CD4-positive, alpha-beta T cell treated with Interleukin-17A for 1 hour (primary cell): ENCODE measurements at places on chromosomes 2 and 18.

- no peak for DNase-seq
Observed at GRCh38 chr2:214057986-214058385, 352.9 kb upstream of the VWC2L start.

GRCh38 chr18:1708006-1708405, 803.3 kb downstream of the ADCYAP1 start:
- no peak for DNase-seq

- DNase-seq = no peak
Observed at GRCh38 chr2:219737270-219737691, 109.9 kb downstream of the SLC4A3 start.

- DNase-seq = no peak
Observed at GRCh38 chr2:27297195-27297594, 11.1 kb downstream of the UCN start.

DNA sequence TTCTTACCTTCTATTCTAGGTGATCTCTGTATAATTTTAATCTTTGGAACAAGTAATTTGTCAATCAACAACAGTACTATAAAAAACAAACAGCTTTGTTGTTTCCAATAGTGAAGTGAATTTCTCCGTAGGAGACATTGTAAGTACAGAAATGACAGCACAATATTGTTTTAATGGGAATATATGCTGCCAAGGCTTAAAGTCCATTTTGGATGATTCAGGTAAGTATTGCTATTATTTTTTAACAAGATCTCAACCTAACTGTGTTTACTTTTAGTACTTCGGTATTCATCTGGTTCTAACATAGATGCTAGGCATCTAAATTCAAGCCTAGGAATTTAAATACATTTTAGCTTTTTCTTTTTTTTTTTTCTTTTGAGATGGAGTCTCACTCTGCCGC, 105.8 kb downstream of the MEP1B start:
- no peak for DNase-seq

- no peak for DNase-seq
Observed at GRCh38 chr2:182208421-182208820, 218.4 kb downstream of the PDE1A start.

GRCh38 chr2:73255007-73255644, 21.0 kb downstream of the CCT7 start:
- DNase-seq = no peak

DNA sequence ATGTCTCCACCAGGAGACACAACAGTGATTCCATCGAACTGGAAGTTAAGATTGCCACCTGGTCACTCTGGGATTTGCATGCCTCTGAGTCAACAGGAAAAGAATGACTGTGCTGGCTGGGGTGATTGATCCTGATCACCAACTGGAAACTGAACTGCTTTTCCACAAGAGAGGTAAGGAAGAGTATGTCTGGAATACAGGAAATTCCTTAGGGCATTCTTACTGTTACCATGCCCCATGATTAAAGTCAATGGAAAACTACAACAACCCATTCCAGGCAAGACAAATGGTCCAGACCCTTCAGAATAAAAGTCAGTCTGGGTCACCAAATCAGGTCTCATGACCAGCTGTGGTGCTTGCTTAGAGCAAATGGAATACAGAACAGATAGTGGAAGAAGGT, 12.0 kb upstream of the DDX1 start:
- no peak for DNase-seq

GRCh38 chr2:10541775-10542432, 93.8 kb upstream of the ODC1 start:
- DNase-seq = no peak
